ENCODE measurements at places on chromosomes 11 and 22.
A peak's percentile ranks its signal among the peaks of the same experiment; 100 is the strongest.

GRCh38 chr11:44518968-44519550 lies 46.4 kb upstream of the CD82 start:
- DNase-seq, result no peak

DNA sequence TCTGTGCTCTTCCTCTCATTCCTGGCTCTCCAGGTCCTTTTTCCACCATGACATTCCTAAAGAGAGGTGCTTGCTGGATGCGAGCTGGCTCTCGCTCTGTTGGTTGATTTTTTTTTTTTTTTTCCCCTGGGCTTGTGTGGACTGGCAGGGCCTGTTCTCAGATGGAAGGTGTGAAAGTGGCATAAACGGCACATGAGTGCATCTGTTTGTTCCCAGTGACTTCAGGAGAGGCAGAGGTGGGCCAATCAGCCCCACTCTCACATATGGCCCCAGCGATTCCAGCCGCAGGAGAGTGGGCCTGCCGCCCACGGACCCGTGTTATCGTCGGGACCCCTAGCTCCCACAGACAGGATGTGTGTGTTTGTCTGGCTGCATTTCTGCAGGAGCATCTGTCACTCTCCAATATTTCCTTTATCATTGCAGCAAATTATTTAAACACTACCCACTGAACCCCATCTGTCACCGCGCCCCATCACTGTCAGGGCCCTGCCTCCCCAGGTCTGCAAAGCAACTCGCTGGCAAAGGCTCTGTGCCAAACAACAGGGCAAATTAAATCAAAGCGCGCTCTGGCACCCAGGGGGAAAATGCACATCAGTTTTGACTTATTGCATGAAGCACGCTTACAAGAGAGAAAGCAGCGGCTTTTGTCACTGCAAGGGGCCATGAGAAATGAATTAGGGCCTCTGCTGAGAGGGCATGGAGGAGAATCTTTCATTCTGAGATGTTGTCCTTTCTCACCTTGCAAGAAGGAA lies 886.3 kb downstream of the NTM start:
- no peak for DNase-seq

DNA sequence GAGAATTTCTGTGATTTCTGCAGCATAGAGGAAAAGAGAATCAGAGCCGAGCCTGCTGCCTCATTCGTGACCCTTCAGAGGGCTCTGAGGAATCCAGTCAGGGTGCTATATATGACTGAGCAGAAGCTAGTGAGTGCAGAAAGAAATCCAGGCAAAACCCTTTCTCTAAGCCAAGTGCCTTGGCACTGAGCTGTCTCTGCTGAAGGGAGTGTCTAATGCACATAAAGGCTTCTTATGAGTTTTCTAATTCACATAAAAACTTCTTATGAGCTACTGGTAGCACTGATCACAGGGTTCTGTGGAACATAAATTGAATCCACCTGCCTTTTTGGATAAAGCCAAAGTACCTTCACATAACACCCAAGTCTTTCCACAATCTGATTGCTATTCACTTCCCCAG lies 785.7 kb upstream of the CCDC90B start:
- no peak for DNase-seq

DNA sequence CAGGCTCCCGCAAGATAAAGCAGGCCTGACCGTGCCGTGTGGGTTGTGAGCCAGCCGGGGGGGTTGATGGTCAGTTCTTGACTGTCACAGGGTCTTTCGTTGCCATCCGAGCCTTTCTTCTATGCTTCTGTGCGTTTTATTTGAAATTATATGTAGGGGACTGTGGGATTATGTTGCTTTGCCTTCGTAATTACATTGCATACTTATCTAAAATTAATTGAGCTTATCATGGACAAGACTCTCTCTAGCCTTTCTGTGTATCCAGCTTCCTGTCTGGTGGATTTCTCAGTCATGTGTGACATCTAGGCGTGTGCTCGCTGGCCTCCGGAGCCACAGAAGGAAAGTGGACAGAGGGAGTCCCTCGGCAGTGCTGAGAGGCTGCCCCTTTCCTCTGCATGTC lies 93.2 kb downstream of the TBC1D22A start:
- no peak for DNase-seq

DNA sequence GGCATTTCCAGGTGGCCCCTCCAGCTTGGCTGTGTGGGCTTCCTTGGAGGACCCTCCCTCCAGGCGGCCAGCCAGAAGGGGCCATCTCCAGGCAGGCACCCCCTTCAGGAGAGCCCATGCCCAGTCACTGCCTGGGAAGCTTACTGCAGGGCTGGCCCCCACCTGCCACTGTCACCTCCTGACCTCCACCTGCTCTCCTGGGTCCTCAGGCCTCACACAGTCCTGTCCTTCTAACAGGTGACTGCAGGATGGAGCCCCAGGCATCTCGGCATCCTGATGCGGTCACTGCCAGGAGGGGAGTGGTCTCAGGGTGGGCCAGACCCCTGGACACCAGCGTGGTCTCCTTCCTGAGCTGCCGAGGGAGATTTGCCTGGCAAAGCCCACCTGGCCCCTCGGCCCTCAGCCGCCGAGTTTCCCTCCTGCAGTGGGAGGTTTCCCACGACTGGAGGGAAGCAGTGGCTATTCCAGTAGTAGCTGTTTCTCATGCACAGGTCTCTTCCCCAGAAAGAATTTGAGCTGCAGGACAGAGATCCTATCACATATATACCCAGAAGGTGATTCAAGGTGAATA lies 13.0 kb downstream of the TBX1 start:
- DNase-seq, result no peak

DNA sequence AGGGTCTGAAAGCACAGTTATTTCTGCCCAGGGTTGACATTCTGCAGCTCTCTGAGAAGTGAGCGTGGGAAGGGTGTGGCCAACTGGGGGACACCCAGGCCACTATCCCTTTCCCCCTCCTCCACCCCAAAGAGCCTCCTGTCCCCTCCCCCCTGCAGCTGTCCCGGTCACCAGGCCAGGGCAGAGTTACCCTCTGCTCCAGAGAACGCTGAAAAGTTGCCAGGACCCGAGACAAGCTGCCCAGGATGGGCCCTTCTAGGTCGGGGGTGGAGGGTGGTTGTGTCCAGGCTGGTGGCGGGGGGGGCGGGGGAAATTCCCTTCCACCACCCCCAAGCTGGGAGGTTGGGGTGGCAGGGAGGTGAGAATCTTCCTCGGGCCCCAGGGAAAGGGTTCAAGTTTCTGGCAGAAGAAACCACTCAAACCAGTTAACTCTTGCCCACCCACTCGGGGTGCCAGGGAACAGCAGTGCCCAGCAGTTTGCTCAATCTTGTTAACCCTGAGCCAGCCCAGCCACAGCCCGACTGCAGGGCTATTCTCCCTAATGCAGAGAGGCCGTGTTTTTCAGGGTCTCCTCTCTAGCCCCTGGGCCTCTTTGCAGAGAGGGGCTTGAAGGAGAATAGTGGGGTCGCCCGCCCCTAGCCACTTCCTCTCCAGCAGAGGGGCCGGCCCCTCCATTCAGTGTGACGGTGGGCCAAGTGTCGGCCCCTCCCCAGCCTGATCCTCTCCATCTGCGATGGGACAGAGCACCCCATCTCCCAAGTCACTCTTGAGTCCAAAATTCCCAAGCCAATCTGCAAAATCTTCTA lies 697 bp downstream of the LGALS1 start:
- no peak for DNase-seq

GRCh38 chr22:20459152-20459542 lies 21.5 kb upstream of the SCARF2 start:
- DNase-seq, result no peak

- no peak for DNase-seq
Measured at GRCh38 chr11:80849253-80849652, 1408.4 kb upstream of the TENM4 start.

GRCh38 chr11:135008001-135008405 lies 596.0 kb upstream of the B3GAT1 start:
- no peak for DNase-seq

GRCh38 chr11:502288-503178 lies 4.5 kb downstream of the RNH1 start:
- peak; percentile 13 for DNase-seq

DNA sequence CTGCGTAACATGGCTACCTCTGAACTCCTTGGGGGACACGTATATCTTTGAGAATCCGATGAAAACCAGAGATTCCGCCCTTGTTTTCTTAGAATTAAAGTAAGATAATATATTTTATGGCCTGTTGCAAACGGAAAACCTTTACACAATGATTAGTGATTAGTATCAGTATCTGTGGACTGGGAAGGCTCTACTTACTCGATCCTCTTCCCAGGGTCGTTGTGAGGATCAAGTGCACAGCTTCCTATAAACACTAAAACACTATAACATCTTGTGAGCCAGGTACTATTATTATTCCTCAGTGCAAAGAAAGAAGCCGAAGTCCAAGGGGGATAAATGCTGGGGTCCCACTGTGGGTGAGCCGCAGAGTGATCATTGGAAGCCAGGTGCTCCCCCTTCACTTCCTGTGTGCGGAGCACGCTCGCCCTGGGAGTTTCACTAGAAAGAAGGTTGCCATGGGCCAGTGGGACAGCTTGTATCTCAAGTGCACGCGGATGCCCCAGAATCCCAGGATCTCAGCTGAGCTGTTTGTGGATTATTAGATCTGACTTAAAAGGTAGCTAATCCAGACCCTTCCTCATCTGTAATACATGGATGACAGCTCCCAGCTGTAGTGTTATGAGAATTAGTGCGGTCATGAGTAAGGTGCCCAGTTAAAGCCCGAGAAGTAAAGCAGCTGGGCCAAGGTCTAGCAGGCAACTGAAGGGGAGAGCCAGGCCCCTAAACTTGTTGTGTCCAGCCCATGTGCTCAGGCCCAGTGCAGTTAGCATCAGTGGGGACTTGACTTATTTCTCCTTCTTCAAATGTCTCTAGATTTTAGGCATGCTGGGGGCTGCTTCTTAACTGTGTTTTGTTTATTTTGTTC lies 839 bp downstream of the CBY1 start:
- DNase-seq, result no peak

- no peak for DNase-seq
Measured at GRCh38 chr11:128476049-128476448, 111.3 kb downstream of the ETS1 start.

- DNase-seq, result no peak
Measured at GRCh38 chr11:29447821-29448220, 569.0 kb downstream of the KCNA4 start.

- no peak for DNase-seq
Measured at GRCh38 chr11:88861618-88862017, 204.2 kb downstream of the GRM5 start.

DNA sequence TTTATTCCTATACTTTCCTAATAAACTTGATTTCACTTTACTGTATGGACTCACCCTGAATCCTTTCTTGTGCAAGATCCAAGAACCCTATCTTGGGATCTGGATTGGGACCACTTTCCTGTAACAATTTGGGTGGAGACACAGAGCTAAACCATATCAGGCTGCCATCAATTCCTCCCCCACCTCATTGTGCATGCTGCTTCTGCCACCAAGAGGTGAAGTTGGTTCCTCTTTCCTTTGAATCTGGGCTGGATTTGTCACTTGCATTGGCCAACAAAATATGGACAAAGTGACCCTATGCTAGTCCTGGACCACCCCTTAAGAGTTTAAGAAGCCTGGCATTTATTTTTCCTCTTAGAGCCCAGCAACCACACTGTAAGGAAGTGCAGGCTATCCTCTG lies 39.4 kb upstream of the CEP295 start:
- no peak for DNase-seq

DNA sequence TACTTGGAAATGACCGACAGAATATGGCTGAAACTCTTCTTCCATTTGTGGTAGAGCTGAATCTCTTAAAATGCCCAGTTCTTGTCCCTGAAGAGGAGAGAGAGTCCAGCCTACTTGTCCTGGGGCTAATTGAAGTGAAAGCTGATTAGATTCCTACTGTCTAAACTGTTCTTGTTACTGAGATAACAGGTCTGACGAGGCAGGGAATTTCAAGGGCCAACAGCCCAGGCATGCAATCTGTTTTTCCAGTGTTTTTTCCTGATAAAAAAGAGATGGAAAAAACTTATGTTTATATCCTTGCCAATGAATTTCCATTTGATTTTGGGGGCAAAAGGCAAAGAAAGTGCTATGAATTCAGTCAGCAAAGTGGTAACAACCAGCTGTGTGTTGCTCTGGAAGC lies 195.5 kb downstream of the ETS1 start:
- DNase-seq, result no peak

DNA sequence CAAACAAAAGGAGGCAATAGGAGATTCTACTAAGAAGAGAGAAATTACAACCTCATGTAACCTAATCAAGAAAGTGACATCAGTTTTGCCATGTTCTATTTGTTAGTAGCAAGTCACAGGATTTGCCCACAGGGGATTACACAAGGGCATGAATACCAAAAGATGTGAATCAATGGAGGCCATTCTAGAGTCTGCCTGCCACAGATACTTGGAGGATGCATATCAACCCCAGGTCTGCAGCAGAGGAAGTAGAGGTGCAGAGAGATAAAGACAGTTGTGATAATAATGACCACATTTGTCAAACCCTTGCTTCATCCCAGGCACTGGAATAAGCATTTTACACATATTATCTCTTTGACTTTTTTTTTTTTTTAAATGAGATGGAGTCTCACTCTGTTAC lies 2.4 kb upstream of the ASCC2 start:
- no peak for DNase-seq

- DNase-seq, result no peak
Measured at GRCh38 chr22:20519558-20519957, 12.1 kb downstream of the MED15 start.

DNA sequence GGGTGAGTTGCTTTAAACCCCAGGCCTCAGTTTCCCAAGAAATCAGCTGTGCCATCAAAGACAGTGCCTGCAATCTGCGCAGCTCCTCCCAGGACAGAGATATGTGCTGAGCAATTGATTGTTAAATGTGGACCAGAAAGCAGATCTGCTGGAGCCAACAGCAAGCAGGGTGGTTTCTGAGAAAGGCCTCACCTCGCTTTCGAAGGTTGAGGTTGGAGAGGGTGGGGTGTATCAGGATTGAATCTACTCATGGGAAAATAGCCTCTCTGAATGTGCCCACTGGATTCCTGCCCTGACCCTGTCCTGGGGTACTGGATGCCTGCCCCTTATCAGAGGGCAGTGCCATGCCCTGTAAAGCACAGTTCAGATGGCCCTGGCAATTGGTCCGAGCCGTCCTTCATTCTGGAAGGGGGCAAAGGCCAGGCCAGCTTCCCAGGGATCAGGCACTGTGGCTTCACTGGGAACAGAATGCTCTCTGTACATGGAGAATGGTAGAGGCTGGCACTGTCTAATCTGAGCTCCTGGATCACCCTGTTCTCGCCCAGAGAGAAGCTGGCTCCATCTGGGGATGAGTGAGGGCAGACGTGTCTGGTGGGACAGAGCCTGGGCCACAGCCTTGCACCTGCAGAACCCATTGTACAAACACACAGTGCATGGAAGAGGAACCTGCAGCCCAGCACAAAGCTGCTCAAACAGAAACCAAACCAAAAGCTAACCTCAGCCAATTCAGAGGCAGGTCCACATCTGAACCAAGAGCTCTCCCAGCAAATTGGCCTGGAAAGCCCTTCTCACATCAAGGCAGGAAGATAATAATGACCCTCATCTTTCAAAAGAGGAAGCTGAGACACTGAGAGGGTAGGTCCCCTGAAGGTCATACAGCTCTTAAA lies 15.2 kb downstream of the DHCR7 start:
- DNase-seq, result no peak

- DNase-seq, result no peak
Measured at GRCh38 chr11:65307298-65308229, 7.1 kb upstream of the CDC42EP2 start.

- DNase-seq, result no peak
Measured at GRCh38 chr11:80443177-80443576, 1002.3 kb upstream of the TENM4 start.

GRCh38 chr11:22244986-22245592 lies 52.2 kb downstream of the ANO5 start:
- DNase-seq, result peak; percentile 60
